HuH-7 (cell line): ENCODE measurements at places on chromosomes 11 and 22.

DNA sequence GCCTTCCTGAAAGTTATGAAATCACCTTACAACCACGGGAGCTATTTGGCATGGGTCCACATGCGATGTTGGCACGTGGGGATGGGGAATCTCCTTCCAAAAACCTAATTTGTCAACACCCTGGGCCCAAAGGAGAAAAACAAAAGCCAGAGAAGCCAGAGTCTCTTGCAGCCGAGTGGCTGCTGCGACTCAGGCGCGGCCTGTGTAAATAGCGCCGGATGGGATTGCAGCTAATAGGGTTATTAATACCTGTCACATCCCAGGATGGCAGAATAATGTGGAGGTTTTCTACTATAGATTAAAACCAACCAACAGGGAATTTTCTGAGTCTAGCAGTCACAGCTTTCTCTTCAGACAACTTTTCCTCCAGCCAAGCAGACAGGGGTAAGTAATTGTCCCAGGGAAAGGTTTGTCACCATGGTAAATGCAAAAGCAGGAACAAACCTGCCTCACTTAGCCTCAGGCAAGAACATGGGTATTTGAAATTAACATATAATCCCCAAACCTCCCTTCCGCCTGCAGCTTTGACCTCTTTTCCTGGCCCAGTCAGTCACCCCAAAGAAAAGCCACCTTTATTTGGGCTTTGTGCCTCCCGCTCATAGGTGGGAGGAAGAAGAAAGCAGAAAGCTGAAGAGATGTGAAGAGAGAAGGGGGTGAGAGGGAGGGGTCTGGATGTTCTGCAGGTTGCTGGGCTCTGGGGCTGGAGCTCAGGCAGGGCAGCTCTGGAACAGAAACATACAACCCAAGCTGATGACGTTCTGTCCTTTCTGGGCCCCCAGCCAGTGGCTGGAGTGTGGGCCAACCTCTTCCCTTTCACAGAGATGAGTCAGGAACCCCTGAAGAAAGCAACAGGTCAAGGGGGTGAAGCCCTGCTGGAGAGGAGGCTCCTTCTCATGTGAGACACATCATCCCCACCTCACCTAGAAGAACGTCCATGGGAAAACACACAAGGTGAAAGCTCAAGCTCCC lies 376.5 kb downstream of the NXPE2 start:
- no peak for DNase-seq

DNA sequence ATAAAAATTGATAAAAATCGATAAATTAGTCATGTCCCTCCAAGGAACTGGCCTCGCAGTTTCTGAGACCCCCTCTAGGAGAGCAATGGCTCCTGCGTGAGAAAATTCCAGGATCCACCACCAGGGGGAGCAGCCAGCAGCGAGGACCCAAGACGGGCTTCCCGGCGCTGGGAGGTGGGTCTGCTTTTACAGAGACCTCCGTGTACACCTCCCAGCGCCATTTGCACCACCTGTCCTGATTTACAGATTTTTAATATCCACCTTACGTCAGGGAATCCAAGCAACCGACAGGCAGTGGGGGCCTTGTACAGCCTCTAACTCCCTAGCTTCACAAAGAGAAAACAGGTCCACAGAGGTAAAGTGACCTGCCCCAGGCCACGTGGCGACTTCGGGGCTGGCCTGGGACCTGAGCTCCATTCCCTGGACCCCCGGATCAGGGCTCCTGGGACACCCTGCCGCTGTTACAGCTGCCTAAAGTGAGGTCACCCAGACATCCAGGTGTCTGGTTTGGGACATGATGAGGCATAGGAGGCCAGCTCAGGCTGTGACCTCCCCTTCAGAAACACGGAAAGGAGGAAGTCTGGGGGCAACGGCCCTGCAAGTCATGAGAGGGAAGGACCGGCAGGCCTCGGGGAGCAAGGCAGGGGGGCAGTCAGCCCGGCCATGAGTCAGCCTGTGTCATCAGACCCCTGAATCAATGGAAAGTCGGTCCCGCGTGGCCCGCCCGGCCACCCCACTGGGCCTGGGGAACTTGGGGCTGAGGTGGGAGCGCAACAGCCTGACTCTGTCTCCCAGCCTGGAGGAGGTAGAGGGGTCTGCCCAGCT lies 3.5 kb downstream of the OSM start:
- DNase-seq: peak; percentile 94

GRCh38 chr22:37182101-37182948 lies 5.7 kb downstream of the C1QTNF6 start:
- DNase-seq: no peak

GRCh38 chr11:70535191-70535971 lies 137.1 kb downstream of the CTTN start:
- DNase-seq: no peak

GRCh38 chr11:111785076-111785475 lies 18.9 kb upstream of the PPP2R1B start:
- DNase-seq: no peak

- peak; percentile 90 for DNase-seq
Measured at GRCh38 chr22:38923463-38924346, 33.7 kb upstream of the APOBEC3A start.

DNA sequence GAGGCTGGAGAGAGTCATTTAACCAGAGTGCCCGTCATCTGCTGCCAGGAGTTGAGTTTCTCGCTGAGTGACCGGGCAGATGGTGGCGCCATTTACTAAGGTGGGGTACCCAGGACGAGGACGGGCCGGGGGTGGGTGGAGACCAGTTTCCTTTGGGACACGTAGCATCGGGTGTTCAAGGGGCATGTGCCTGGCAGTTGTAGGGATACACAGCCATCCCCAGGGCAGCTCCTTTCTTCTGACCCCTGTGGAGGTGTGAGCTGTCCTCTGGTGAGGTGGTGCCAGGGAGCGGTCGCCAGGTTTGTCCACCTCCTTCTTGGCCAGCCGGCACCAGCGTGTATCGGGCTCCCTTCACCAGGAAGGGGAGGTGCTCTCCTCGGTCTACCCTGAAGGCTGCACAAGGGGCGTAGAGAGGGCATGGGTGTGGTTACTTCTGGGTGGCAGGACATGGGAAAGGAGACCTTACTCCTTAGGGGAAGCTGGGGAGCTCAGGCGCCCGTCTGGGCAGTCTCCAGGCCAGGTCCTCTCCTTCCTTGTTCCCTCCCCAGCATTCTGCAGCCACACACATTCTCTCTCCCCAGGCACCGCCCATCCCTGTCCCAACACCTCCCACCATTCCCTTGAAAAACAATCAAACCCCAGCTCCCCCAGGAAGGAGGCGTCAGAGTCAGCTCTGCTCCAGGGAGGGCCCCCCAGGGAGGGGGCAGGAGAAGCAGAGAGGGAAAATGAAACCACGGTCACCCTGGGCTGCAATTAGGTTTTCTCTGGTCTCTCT lies 10.3 kb upstream of the MB start:
- DNase-seq: peak; percentile 82

- DNase-seq: no peak
Measured at GRCh38 chr11:113549611-113550578, 74.7 kb upstream of the DRD2 start.

DNA sequence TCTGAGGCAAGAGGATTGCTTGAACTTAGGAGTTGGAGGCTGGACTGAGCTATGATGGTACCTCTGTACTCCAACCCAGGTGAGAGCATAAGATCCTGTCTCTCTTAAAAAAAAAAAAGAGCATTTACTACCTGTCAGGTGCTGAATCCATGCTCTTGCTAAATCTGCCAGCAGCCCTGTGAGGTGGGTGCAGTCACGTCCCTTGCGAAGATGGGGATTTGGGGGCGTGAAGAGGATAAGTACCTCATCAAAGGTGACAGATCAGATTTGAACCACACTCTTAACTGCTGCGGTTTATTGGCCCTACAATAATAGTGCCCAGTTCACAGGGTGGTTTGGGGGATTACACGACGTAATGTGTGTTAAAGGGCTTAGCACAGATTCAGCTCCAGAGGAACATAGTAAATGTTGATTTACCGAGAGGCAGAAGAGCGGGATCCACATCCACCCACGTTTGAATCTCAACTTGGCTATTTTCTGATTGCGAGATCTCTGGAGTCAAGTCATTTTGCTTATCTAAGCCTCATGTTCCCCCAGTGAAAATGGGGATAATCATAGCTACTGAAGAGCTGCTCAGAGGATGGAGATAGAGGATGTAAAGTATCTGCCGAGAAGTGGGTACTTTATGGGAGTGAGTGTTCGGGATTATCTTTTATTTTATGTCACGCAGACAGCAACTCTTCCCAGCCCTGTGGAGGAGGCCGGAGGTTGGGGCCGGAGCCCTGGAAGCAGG lies 28.1 kb upstream of the LRRC10B start:
- DNase-seq: no peak

- no peak for DNase-seq
Measured at GRCh38 chr11:27938011-27938410, 169.9 kb downstream of the KIF18A start.

DNA sequence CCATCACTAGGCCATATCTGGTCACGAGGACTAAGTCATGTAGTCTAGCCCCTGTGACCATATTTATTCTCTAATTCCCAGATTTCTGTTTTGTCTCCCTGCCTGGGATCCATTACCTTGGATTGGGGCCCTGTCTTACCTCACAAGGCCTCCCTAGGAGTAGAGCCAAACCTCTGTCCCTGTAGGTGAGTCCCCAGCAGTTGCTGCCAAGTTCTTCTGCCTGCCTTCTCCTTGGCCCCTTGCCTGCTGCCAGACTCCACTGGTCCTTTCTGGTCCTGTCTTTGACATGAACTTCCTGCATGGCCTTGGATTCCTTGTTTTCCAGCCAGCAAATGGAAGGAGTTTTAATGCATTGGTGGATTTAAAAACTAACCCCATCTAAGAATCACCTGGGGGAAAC lies 35.6 kb upstream of the CADM1 start:
- DNase-seq: no peak

GRCh38 chr11:95299078-95299679 lies 68.2 kb upstream of the SESN3 start:
- DNase-seq: no peak

- DNase-seq: no peak
Measured at GRCh38 chr11:129090056-129090455, 102.1 kb downstream of the ARHGAP32 start.

- no peak for DNase-seq
Measured at GRCh38 chr11:108635106-108635505, 29.8 kb upstream of the DDX10 start.

GRCh38 chr11:130601141-130601540 lies 152.7 kb downstream of the ADAMTS15 start:
- DNase-seq: no peak

- DNase-seq: peak; percentile 33
Measured at GRCh38 chr22:25853501-25854284, 111.7 kb downstream of the MYO18B start.

DNA sequence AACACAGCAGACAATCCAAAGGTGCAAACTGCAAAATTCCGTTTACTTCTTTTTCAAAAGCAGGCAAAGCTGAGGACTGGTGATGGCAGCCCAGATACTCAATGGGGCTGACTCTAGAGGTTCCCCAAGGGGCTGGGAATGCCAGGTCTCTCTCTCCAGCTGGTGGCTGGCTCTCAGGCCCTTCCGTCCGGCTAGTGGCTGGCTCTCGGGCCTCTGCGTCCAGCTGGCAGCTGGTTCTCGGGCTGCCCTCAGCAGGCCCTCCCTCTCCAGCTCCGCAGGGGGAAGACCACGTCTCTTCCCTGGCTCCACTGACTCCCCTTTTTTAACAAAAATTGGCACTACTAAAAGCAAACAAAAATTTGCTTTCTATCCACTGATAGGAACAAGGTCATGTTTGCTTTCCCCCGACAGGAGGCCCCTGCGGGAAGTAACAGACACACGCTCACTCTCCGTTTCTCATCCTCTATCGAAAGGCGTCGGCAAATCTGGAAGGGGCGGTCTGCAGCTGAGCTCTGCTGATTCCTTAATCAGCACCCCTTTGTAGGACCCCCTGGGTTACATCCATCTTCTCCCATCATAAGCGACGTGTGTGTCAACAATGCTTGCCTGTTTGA lies 381.4 kb downstream of the BRD1 start:
- DNase-seq: no peak

- DNase-seq: no peak
Measured at GRCh38 chr11:129264114-129264513, 72.0 kb upstream of the ARHGAP32 start.

GRCh38 chr22:44926124-44926475 lies 83.7 kb downstream of the PHF21B start:
- no peak for DNase-seq

- no peak for DNase-seq
Measured at GRCh38 chr11:119148720-119149017, 183 bp upstream of the ABCG4 start.

DNA sequence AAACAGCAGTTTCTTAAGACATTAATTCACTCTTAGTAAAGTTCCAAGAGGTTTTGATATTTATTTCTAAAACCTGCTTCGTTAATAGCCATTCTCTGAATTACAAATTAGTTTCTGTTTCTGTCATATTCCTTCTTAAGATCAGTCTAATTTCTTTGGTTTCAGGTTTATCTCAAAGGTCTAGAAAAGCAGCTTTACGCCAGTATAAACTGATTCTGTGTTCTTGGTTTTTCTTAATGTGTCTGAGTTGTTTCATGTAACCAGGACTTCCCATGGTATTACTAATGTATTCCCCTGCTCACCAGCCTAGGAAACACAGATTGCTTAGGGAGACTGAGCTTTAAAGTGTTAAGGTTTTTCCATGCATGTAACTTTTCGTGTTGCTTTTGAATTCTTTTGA lies 6.8 kb upstream of the ACY3 start:
- DNase-seq: no peak

GRCh38 chr11:109984634-109985289 lies 108.4 kb upstream of the ZC3H12C start:
- no peak for DNase-seq

DNA sequence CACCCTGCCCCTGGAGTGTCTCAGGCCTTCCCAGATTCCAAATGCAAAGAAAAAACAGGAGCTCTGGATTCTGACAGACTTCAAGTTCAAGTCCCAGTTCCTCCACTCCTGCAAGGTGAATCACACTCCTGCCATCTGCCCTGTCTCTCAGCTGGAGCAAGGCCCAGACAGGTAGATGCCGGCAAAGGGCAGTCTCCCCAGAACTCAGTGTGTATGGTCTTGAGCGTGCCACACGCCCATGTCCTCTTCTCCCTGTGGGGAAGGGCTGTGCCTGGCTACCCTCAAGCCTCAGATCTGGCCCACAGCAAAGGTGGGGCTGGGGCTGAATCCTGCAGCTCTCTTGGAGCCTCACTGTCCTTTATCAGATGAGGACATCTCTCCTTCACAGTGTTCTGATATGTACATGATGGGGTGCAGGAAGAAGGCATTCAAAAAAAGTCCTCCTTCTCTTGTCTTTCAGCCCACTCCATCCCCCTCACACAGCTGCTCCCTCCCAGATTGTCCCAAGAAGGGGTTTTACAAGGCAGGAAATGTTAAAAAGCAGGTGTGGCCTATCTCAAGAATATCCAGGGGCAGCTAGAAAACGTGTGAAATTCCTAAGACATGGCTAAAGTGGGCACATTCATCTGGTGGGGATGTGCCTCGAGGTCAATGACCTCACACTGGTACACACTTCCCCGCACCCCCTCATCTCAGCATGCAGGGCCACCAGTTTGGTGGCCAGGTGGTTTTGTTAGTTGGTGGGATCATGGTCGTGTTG lies 27.7 kb upstream of the ARFGAP3 start:
- no peak for DNase-seq

DNA sequence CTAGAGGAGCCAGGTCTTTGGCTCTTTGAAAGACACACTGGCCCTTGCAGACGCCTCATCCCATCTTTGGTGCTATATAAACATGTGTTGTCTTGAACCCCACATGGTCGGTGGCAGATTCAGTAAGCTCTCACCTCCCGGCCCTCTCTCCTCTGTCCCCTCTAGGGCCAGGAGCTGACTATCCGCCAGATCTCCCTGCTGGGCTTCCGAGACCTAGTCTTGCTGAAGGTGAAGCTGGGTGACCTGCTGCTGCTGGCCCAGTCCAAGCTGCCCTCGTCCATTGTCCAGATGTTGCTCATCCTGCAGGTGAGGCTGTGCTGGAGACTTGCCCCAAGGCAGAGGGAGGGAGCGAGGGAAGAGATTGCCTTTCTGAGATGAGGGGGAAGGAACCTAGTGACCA lies 63.9 kb downstream of the TRAF6 start:
- no peak for DNase-seq
